ENCODE measurements at places on chromosomes 2 and 18.

DNA sequence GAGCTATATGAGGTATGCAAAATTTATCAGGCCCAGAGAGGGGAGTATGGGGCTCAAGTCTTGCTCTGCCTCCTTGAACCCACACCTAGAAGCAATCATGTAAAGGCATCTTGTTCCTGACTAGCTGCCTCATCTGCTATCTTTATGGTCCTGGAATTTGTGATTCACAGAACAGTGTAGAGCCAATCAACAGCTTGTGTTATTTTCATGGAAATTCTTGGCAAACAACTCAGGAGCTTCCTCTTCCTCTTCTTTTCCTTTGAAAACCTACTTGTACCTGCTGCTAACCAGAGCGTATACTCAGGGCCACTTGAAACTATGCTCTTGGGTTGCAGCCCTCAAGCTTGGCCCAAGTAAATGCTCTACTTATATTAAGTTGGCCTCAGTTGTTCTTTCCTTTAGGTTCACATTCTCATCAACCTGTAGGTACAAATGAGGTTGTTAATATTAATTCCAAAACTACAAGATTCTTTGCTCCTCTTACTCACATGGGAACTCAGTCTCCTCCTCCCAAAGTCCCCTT is 3.5 kb upstream of the NOSTRIN start:
- no peak for DNase-seq

GRCh38 chr18:48027401-48027963 is 97.0 kb upstream of the SMAD2 start:
- no peak for DNase-seq

DNA sequence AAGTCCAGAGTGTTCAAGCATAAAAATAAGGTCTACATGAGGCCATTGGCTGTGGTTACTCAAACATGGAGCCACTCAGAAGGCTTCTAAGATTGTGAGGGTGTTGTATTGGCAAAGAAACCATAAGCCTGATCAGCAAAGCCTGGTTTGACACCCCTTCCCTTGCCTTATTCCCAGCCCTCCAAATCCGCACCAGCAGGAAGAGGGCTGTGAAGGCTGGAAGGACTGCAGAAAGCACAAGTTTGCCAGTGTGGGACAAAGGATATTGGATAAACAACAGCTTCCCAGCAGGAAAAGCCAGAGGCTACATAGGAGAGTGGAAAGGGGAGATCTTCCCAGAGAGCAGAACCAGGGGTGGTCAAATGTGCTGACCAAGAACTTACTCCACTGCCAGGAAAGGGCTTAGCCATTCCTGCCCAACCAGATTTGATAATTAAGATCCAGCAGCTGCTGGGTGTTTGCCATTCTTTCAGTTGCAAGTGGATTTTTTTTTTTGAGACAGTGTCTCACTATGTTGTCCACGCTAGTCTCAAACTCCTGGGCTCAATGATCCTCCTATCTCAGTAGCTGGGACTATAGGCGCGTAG is 1.5 kb upstream of the PRKAG3 start:
- DNase-seq, result no peak

DNA sequence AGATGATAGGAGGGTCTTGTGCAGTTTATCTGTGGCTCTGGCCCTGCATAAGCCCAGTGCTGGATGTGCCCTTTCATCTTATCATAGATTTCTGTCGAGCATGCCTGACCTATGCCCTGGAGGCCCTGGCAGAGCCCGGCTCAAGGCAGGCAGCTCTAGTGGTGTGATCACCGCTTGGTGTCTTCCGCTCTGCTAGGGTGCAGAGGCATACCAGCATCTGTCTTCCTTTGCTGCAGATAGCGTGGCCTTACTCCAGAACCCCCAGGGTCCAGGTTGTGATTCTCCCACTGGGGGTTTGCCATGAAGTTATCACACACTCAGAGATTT is 13.7 kb upstream of the TRAF3IP1 start:
- no peak for DNase-seq

GRCh38 chr2:67799886-67800285 is 262.9 kb downstream of the C1D start:
- no peak for DNase-seq

GRCh38 chr2:238239543-238239862 is 335 bp downstream of the HES6 start:
- DNase-seq, result no peak

GRCh38 chr2:227828477-227828912 is 14.9 kb downstream of the CCL20 start:
- DNase-seq, result no peak

GRCh38 chr2:168241746-168242145 is 5.6 kb downstream of the STK39 start:
- no peak for DNase-seq

DNA sequence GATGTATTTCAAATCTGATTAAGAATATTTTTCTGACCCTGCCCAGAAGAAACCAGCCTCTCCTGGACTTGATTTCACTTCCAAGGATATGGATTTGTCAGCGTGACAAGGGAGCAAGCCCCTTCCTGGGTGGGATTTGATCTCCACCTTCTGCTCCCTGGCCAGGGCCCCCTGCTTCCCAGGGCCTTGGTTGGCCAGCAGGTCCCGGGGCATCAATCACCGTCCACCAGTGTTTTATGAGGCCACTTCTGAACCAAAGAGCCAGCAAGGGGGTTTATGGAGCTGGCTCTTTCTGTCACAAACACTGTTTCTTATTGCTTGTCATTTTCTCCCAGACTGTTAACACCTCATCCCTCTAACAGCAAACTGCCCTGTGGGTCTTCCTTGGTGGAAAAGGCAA is 320.5 kb upstream of the SKOR2 start:
- DNase-seq, result no peak

GRCh38 chr2:170486730-170487129 is 228.4 kb upstream of the SP5 start:
- DNase-seq, result no peak

GRCh38 chr2:186308347-186308746 is 177.7 kb upstream of the ZC3H15 start:
- no peak for DNase-seq

GRCh38 chr18:35692866-35693265 is 111.3 kb downstream of the GALNT1 start:
- no peak for DNase-seq

GRCh38 chr2:33069894-33070651 is 123.3 kb downstream of the LTBP1 start:
- no peak for DNase-seq

DNA sequence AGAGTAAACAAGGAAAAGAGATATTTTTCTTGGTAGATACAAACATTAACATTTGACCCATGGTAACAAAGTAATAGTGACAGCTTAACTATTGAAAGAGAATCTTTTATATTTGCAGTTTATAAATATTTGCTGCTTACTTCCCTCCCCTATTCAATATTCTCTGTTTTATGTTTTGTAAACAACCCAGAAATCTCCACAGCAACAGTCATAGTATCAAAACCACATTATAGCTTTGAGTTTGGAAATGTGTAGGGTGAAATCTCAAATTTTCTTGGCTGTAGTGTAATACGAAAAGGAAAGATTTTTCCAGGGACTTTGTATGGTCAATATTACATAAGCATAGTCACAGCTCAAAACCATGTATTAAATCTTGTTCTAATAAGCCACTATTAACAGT is 511.2 kb downstream of the METTL4 start:
- no peak for DNase-seq

GRCh38 chr2:218849721-218850120 is 9.9 kb upstream of the WNT6 start:
- DNase-seq, result no peak

- no peak for DNase-seq
Measured at GRCh38 chr2:235096447-235096846, 144.6 kb downstream of the SH3BP4 start.

DNA sequence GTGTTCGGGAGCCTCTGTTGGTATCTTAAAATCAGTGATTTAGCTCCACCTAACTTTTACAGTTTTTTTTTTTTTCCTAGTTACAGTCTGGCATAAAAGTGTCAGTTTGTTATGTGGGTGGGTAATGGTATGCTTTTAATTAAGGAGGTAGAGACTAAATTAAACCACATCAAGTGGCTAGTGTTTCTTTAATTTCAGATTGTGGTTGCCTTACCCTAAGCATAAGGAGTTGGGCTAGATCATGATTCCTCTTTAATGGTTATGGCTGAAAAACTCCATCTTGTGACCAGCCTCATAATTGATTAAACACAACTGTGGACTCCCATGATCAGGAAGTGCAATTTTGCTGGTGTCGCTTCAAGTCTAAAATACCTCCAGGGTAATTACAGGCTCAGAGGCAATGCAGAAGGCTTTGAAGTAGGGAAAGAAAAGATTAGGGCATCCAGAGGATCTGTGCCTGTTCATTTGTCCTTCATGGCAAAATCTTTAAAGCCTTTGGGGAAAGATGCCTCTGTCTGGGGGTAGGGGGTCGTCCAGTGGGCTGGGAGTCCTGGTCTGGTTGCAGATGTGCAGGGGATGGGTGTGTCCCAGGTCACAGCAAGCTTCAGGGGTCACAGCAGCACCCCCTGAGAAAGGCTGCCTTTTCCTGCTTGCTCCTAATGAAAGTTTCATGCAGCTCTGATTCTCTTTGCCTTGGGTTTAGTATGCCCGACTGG is 579.2 kb downstream of the BCL11A start:
- DNase-seq, result no peak

GRCh38 chr2:161103451-161103831 is 56.8 kb upstream of the TANK start:
- DNase-seq, result no peak

GRCh38 chr2:207625014-207625907 is at the start of gene METTL21A:
Gene METTL21A (minus strand): TSS chr2:207625394. CDS start chr2:207624375, 1,019 bp downstream.
- DNase-seq, result peak; percentile 94

DNA sequence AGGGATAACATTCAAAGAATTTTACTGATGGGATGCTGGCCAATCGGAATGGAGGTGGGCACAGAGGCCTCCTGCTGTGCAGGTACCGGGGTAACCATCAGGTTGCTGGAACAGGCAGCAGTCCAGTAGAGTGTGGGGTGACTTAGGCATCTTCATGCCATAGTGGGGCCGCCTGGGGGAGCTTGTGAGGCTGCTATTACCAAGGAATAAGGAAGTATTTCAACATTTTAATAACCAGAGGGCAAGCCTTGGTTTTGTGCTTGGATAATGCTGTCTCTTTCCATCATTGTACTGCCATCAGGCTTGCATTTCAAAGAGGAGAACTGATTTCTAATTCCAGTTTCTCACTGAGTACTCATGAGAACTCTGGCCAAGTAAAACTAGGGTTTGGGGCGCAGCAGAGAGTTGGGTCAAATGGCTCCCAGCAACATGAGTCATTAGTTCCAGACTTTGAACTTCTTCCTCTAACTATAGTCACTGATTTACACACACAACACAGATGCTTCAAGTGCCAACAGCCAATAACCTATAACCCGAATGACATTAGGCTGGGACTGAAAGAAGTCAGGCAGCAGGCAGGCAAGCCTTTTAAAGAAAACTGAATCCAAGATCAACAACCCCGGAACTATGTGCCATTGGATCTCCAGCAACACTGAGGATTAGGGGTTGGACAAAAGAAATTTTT is 56.1 kb upstream of the FHL2 start:
- DNase-seq, result no peak

- no peak for DNase-seq
Measured at GRCh38 chr2:156909983-156910382, 347.5 kb upstream of the GALNT5 start.

GRCh38 chr18:1604751-1605150 is 700.1 kb downstream of the ADCYAP1 start:
- no peak for DNase-seq

DNA sequence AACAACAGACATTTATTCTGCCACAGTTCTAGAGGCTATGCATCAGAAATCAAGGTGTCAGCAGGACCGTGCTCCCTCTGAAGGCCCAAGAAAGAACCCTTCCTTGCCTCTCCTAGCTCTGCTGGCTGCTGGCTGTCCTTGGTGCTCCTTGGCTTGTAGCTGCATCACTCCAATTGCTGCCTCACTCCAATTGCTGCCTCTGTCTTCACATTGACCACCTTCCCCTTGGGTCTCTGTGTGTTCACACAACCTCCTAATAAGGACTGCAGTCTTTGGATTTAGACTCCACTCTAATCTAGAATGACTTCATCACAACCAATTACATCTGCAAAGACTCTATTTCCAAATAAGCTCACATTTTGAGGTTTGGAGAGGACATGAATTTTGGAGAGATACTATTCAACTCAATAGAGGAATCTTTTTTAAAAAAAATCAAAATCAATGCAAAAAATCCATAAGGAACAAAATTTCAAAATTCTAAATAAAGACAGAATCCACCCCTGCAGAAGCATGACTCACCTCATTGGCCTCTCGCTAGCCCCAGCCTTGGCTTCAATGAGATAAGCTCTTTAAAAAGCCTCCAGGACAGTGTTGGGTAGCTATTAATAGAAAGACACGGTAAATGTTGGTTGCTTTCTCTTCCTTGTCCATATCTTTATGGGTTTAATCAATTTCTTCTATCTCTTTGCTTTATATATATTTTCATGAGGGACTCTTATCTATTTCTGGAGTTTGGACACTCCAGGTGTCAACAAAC is 267.6 kb upstream of the MGAT5 start:
- DNase-seq, result no peak

- no peak for DNase-seq
Measured at GRCh38 chr2:206045251-206045650, 40.7 kb downstream of the INO80D start.

DNA sequence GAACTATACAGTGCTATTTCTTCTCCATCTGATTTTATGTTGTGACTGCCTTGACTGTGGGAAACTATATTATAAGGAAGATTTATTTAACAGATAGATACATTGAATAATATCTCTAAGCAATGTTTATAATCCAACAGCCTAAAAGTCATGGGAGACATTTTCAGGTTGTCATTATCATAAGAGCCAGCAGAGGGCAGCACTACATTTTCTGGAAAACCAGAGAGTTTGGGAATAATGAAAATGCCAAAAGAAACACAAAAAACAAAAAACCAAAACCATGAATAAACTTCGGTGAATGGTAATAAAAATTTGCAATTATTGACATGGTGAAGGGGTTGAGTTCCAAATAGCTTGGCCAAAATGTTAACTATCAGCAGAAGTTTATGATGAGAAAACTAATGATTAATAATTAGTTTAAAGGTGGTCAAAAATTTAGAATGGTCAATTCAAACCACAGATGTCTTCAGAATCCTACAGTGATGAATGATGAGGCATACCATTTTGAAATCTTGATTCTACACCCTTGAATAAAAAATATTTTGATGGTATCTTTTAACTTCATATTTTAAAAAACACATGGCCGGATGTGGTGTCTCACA is 4.7 kb downstream of the EEF1B2 start:
- DNase-seq, result no peak

DNA sequence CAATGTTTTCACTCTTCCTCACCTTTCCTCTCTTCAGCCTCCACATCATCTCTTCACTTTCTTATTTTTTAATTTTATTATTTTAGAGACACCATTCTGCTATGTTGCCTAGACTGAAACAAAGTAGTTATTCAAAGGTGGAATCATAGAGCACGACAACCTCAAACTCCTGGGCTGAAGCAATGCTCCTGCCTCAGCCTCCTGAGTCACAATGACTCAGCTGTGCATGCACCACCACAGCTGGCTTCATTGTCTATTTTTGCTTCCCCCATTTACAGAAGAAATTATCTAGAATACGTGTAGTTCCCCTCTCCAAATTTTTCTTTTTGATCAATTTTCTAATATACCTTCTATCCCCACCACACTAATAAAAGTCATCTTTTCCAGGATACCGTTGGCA is 911.5 kb upstream of the SOX11 start:
- DNase-seq, result no peak

Measured in stimulated activated CD8-positive, alpha-beta memory T cell treated with anti-CD3 and anti-CD28 coated beads, Interleukin-15, amount 100 ng/mL, for 4 hours (primary cell).